ENCODE measurements at places on chromosomes 6 and 20.

GRCh38 chr20:63979229-63979556 lies 249 bp downstream of the SAMD10 start:
- DNase-seq: no peak

- DNase-seq: no peak
Measured at GRCh38 chr20:2794202-2794748, 6.2 kb downstream of the CPXM1 start.

DNA sequence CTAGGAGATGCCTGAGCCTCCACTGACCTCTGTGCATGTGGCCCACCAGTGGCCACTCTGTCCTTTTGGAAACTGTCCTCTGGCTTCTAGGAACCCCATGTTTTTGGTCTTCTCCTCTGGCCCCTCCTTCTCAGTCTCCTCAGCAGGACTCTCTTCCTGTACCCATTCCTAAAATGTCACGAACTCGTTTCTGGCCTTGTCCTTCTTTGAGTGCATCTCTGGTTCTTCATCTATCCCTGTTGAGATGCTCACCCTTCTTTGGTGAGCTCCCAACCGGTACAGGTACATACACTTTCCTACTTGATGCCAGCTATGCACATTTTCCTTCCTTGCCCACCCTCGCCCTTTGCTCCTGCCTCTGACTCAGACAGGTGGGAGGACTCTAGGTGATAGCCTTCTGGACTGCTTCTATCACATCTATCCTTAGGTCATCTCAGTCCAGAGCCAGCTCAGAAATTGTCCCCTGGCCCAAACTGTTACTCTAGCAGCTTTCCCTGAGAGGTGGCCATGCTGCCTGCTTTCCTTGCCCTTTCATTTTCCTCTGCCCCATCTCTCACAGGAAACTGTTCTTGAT lies 14.8 kb upstream of the NNAT start:
- no peak for DNase-seq

- DNase-seq: no peak
Measured at GRCh38 chr20:14861028-14861699, 523.8 kb upstream of the FLRT3 start.

DNA sequence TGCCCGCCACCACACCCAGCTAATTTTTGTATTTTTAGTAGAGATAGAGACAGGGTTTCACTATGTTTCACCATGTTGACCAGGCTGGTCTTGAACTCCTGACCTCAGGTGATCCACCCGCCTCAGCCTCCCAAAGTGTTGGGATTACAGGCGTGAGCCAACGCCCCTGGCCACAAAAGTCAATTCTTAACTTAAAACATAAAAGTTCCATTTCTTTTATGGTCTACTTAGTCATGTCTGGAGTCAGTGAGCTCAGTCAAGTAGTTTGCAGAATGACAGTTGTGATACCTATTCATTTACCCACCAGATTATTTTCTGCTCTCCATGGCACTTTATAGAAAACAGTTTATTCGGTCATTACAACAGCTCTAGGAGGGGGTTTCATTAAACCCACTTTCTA lies 103.1 kb upstream of the ESR1 start:
- no peak for DNase-seq

- DNase-seq: no peak
Measured at GRCh38 chr20:20317195-20317594, 50.7 kb upstream of the INSM1 start.

- DNase-seq: no peak
Measured at GRCh38 chr20:34324541-34324940, 21.4 kb upstream of the AHCY start.

GRCh38 chr20:24965065-24965919 lies 16.2 kb downstream of the CST7 start:
- DNase-seq: no peak

DNA sequence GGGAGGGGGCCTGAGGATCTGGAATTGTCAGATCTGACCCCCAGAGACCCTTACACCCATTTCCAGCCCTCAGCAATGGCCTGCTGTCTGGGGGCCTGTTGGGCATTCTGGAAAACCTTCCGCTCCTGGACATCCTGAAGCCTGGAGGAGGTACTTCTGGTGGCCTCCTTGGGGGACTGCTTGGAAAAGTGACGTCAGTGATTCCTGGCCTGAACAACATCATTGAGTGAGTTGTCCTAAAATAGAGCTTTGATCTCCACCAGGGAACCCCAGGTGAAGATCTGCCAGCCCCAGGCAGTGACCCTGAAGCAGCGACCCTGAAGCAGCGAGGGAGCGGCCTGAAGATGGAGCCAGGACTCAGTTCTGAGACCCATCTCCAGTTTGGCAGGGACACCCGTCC lies 2.2 kb downstream of the BPIFA1 start:
- DNase-seq: no peak

GRCh38 chr6:150566486-150566885 lies 33.2 kb upstream of the PLEKHG1 start:
- no peak for DNase-seq

DNA sequence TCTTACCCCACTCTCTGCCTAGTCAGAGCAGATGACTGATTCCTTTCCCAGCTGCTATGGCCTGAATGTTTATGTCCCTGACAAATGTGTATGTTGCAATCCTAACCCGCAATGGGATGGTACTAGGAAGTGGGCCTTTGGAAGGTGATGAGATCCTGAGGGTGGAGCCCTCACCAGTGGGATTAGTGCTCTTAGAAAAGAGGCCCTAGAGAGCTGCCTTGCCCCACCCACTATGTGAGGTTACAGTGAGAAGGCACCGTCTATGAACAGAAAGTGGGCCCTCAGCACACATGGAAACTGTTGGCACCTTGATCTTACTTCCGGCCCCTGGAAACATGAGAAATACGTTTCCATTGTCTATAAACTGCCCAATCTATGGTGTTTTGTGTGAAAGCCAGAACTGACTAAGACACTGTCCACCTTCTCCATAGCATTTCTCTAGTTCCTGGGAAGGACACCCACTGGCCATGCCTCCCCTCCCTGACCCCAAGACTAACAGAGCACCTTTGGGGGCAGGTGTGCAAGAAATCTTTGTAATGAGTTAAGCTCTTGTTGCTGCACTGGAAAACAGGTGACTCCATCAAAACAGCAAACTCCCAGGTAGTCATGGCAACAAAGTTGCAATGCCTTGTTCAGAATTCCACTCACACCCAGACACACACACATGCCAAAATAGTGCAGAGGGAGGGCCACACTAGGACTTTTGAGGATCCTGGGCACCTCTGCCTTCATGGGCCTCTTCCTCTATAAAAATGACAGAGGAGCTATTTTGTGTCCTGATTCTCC lies 16.2 kb downstream of the GABRR2 start:
- no peak for DNase-seq

- DNase-seq: no peak
Measured at GRCh38 chr6:9224539-9224938, 789.2 kb upstream of the SLC35B3 start.

GRCh38 chr6:8225113-8225512 lies 122.8 kb upstream of the EEF1E1 start:
- DNase-seq: no peak

- DNase-seq: no peak
Measured at GRCh38 chr6:155382338-155382685, 68.0 kb upstream of the TFB1M start.

- DNase-seq: no peak
Measured at GRCh38 chr6:34535199-34535598, 20.9 kb downstream of the SPDEF start.

DNA sequence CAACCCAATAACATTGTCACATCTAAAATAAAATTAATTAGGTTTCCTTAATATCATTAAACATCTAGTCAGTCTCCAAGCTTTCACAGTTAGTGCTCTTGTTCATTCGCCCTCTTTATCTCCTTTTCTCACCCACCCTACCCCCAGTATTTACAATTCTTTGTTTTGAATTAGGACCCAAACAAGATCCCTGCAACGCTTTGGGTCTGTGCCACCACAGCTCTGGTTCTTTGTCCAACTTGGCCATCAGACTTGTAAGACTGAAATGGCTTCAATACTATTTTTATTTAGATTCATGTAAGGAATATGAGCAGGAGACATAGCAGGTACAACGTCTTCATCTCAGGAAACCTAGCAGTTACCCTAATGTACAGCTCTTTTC lies 276.5 kb downstream of the CDKAL1 start:
- no peak for DNase-seq

GRCh38 chr6:147169529-147169928 lies 34.7 kb upstream of the STXBP5 start:
- DNase-seq: no peak

DNA sequence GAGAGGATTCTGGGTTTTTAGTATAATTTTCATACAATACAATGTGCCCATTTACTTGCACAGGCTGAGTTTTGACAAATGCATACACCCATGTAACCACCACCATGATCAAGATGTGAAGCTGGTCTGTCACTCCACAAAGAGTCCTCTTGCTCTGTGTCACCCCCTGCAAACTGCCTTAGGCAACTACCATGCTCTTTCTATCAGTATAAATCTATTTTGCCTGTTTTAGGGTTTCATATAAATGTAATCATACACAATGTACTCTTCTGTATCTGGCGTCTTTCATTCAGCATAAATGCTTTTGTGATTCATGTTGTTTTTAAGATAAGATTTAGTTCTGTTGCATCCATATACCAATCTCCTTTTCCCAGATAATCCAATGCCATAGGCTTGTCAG lies 181.9 kb upstream of the KCNG1 start:
- no peak for DNase-seq

DNA sequence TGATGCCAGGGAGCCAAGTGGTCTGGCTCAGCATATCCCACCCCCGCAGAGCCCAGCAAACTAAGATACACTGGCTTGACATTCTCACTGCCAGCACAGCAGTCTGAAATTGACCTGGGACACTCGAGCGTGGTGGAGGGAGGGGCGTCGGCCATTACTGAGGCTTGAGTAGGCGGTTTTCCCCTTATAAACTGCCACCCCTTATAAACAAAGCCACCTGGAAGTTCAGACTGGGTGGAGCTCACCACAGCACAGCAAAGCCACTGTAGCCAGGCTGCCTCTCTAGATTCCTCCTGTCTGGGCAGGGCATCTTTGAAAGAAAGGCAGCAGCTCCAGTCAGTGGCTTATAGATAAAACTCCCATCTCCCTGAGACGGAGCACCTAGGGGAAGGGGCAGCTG lies 19.4 kb downstream of the TINAG start:
- no peak for DNase-seq

DNA sequence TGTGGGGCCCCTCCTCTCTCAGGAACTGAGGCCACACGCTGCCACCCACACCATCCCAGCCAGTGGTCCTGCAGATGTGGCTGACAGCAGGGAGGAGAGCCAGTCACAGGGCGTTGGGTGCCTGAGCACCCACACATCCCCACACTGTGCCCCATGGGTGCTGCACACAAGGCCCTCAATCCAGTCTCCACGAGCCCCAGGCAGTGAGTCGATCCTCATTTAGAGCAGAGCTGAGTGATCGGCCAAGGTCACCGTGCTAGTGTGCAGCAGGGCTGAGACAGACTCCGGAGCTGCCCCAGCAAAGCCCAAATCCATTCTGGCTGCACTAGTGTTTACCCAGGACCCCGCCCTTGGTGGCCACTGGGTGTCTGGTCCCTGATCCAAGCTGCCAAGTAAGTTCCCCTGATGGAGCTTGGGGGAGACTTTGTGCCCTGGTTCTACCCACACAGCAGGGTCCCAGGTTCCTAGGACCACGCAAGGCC lies 9.0 kb downstream of the C20orf203 start:
- DNase-seq: no peak

DNA sequence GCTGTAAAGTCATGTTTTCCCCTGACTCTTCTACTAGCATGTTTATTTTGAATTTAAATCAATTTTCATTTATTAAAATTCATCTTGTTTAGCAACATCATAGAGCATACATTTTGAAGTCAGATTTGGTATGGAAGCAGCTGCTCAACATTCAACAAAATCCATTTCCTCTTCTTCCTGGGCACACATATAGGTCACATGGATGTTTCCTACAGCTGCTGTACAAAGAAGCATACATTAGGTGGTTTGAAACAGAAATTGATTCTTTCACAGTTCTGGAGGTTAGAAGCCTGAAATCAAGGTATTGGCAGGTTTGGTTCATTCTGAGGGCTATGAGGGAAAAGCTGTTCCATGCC lies 495.2 kb downstream of the RFPL4B start:
- no peak for DNase-seq

GRCh38 chr20:63751471-63752271 lies 12.1 kb downstream of the SLC2A4RG start:
- DNase-seq: no peak

DNA sequence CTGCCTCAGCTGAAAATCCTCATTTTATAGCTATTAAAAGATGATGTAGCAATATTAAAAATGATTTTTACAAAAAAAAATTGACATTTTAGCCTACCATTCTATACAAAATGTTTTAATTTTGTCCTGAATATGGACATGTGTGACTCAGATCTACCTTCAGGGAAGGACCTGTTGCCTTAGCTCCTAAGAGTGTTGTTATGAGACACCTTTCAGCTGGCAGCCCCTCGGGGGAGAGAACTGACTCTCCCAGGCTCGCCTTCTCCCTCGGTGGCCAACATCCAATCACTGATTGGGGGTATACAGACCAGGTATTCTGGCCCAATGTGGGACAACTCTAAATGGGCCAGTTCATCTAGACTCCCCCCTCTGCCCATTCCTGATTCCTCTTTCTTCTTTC lies 32.5 kb upstream of the MRAP2 start:
- DNase-seq: no peak

DNA sequence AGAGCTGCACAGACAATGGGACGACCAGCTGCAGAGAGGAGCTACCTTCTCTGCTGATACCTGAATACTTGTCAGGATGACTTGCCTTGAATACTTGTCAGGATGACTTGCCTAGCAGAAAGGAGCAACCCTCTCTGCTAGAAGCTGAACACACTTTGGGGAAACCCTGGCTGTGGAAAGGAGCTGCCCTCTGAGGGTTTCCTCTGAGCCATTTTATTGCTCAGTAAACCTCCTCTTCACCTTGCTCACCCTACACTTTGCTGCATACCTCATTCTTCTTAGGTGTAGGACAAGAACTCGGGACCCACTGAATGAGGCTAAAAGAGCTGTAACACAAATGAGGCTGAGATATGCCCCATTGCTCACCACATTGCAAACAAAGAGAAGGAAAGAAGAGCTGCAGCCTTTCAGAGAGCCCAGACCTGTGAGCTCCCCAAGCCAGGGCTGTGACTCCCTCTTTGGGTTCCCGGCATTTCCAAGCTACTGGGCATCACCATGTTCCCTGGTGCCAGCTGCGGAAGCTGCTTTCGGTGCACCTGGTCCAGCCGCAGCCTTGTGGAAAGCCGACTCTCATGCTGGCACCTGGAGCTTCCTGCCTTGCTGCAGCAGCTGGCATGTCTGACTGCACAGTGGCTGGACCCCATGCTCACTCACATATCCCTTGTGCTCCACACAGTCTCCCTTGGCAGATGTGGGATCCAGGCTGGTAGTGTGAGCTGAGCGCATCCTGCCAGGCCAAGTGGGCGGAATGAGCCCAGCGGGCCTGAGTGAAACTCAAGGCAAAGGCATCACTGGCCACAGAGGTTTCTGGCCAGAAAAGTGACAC lies 106.7 kb upstream of the AHI1 start:
- no peak for DNase-seq

- DNase-seq: no peak
Measured at GRCh38 chr6:132054525-132054924, 103.4 kb upstream of the CCN2 start.

All from right renal pelvis (tissue), 4 donors.